Hindlimb muscle (tissue), 1 donor: ENCODE measurements at places on chromosomes 4 and X. TPM values are rescaled to one million over a fixed set of nuclear protein-coding genes. Genes with fewer than 3 reads are reported as not detected.

The BCOR gene
- polyA plus RNA-seq = 30.9 TPM

- no peak for DNase-seq
These were observed 52.7 kb downstream of the TMEM131L start for GRCh38 chr4:153518637-153519389.

- DNase-seq = no peak
These were observed 141.6 kb downstream of the IL1RAPL2 start for GRCh38 chrX:104707572-104707971.

- DNase-seq = no peak
These were observed 326.5 kb upstream of the GATB start for GRCh38 chr4:152087335-152087734.

DNA sequence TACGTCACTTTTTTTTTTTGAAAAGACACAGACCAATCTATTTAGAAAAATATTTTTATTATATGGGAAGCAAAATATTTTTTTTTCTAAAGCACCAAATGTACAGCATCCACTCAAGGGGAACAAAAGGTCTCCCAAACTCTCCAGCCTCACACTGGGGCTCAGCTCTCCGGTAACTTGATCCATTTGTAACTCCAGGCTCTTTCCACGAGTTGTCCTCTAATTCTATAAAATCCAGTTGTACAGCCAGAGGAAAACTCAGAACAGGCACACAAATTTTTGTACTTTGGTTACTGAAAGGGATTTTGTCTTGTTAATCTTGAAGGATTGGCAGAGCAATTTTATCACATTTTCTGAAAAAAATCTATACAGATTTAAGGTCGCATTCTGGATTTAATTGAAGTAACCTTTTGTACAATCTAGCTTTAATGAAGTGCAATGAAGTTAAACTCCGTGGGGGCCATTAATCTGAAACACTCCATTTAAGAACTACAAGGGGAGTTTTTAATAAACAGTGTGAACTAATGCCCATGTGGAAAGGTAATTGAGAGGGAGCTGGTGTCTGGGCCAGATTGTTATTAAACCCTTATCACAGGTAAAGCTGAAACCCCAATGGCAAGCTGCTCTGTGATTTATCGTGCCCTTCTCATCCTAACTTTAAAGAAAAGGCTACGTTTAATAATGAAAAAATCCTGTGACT is 161.2 kb upstream of the FRG1 start:
- no peak for DNase-seq

DNA sequence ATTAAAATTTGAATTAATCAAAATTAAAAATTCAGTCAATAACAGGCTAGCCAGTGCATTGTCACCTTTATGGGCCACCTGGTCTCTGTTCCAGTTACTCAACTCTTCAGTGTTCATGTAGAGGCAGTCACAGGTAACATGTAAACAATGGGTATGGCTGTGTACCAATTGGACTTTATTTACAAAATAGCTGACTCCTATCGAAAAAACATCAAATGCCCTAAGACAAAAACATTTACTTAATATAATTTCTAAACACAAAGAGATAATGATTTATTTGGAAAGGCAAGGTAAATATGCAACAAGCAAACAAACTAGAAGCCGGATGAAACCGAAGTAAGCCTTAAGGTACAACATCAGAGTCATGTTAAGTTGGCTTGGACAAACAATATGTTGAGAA is 8.8 kb downstream of the TMEM150C start:
- no peak for DNase-seq

GRCh38 chrX:100048156-100048555 is 361.9 kb downstream of the PCDH19 start:
- no peak for DNase-seq

DNA sequence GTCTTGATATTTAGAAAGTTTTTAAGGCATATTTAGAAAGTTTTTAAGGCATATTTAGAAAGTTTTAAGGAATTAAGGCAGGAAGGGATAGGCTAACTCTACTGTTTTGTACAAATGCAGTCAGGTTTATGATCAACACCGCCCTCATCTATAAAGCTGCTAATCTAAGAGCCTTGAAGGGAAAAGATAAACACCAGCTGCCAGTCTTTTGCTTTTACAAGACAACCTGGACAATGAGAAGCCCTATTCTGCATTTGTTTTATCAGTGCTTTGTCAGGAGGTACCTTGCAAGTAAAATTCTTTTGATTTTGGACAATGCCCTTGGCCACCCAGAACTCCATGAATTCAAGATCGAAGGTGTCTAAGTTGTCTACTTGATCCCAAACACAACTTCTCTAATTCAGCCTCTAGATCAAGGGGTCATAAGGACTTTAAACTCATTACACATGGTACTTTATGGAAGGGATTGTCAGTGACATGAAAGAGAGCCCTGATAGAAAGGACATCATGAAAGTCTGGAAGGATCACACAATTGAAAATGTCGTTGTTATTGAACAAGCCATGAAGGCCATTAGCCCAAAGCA is 39.8 kb downstream of the IL15 start:
- no peak for DNase-seq
